SK-N-DZ (cell line): ENCODE measurements at places on chromosomes 7 and 10.

DNA sequence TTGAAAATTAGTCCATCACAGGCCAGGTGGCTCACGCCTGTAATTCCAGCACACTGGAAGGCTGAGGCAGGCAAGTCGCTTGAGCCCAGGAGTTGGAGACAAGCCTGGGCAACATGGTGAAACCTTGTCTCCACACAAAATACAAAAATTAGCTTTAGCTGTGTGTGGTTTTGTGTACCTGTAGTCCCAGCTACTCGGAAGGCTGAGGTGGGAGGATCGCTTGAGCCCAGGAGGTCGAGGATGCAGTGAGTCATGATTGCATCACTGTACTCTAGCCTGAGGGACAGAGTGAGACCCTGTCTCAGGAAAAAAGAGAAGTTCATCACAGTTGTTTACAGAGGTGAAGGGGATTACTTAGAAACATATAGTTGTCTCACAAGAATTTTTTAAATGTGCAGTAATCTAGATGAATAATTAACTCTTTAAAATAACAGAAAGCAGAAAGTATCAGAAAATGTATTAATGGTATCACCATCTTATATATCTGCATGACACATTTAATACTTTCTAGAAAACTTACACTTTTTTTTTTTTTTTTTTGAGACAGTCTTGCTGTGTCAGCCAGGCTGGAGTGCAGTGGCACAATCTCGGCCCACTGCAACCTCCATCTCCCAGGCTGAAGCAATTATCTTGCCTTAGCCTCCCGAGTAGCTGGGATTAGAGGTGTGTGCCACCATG lies 8.9 kb downstream of the LCOR start:
- no peak for DNase-seq

DNA sequence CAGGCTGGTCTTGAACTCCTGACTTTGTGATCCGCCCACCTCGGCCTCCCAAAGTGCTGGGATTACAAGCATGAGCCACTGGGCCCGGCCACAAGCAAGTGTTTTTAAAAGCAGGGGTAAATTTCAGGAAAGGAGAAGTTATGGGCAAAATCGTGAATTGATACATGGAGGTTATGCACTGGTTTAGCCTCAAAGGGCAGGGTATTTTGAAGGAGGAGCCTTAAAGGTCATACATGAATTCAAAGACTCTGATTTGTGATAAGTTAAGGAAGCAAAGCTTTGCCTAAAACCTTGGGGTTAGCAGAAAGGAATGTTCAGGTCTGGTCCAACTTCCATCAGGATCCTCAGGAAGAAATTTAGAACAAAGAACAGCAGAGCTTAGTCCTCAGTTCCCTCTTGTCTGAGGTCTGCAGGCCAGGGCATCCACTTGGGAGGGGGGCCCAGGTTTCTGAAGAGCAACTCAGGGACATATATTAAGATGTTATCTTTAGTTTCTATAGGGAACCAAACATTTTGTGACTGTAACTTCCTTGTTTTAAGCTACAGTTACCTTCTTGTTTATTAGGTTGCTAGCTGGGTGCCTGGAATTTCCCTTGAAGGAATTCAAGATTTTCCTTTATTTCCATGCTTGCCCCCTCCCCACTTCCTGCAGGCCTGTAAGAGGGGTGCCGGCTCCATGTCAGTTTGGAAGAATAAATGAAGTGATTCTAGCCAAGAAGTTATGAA lies 2.8 kb upstream of the REPIN1 start:
- no peak for DNase-seq

GRCh38 chr7:129872054-129872453 lies 80.7 kb downstream of the UBE2H start:
- no peak for DNase-seq

GRCh38 chr7:83872501-83872900 lies 223.6 kb upstream of the SEMA3E start:
- DNase-seq, result no peak

DNA sequence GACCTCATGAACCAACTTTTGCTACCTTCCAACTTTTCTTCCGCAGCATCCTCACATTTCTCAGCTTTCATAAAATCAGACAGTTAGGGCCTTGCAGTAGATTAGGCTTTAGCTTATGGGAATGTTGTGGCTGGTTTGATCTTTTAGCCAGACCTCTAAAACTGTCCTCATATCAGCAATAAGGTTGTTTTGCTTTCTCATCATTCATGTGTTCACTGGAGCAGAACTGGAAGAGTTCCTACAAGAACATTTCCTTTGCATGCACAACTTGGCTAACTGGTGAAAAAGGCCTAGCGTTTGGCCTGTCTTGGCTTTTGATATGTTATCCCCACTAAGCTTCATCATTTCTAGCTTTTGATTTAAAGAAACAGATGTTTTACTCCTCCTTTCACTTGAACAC lies 130.0 kb upstream of the LRRTM3 start:
- no peak for DNase-seq

DNA sequence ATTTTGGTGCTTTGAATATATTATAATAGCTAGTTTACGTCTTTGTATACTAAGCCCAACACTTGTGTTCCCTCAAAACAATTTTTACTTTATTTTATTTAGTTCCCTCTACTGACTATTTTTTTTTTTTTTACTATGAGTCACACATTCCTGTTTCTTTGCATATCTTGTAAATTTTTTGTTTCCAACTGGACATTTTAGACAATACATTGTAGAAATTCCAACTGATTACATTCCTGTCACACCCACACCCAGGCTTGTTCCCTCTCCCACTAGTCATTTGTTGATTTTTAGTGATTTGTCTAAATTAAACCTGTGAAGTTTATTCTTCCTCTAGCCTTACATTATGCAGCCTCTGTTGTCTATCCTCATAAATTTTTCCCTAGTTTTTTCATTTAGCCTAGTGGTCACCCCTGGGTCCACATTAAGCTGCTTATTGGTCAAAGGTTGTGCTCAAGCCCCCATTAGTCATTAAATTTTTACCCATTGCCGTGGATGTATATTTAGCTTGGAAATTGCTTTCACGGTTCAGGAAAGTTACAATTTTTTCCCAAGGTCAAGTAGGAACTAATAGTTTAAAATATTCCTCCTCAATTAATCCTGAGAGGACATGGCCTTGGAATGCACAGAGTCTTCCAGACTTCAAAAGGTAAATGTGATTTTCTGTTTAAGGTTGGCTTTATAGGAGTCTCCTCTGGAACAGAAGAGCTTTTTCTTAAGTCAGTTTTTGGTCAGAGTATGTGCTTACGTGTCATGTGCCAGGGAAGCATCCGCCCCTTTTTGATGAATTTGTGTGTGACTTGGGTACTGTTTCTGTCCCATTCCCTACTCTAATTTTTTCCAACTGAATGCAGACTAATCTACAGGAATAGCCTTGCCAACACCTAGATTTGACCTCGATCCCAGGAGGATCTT lies 207.6 kb upstream of the TMEM72 start:
- DNase-seq, result no peak

- no peak for DNase-seq
Measured at GRCh38 chr10:53977267-53977666, 823.8 kb downstream of the PCDH15 start.

DNA sequence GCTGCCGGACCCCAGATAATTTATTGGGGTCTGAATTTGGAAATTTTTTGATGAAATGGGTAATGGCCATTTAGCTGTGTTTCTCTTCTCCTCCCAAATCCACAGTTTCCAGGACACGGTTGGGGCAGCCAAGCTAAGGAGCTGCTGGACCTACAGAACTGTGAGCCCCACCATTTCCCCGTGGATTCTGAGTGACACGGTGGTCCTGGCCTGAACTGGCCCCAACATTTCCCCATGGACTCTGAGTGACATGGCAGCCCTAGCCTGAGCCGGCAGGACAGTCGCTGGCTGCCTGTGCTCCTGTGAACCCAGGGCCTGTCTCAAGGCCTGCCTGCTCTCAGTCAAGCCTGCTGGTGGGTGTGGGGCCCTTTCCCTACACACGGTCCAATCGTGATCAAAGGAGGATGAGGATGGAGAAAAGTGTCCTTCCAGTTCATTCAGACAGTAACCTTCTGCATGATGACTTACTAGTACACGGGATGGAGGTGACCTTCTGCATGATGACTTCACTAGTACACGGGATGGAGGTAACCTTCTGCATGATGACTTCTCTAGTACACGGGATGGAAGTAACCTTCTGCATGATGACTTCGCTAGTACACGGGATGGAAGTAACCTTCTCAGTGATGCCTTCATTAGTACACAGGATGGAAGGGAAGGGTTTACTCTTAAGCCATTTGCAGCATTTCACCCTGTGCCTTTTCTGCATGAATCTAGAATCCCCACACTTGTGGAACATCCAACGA lies 359.9 kb downstream of the GLRX3 start:
- DNase-seq, result peak; percentile 9

- DNase-seq, result no peak
Measured at GRCh38 chr7:24920451-24921361, 59.3 kb downstream of the OSBPL3 start.

GRCh38 chr7:48365010-48365409 lies 193.8 kb downstream of the ABCA13 start:
- no peak for DNase-seq

GRCh38 chr7:117091721-117092120 lies 138.4 kb downstream of the ST7 start:
- no peak for DNase-seq

- DNase-seq, result peak; percentile 6
Measured at GRCh38 chr7:133344275-133344674, 91.4 kb downstream of the EXOC4 start.

DNA sequence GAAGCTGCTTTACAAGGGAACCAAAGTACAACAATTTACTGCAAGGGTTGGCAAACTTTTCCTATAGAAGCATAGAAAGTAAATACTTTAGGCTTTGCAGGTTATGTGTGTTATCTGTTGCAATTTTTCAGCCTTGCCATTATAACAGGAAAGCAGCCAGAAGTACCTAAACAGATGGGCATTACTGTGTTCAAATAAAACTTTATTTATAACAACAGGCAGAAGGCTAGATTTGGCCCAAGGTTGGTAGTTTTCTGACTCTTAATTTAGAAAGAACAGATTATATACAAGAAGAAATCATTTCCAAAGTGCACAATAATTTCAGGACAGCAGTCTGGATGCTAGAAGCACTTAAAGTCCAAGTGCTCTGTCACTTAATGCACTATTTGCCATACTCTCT lies 307.1 kb downstream of the ANKRD7 start:
- no peak for DNase-seq

- no peak for DNase-seq
Measured at GRCh38 chr10:113310347-113310746, 242.5 kb upstream of the HABP2 start.

DNA sequence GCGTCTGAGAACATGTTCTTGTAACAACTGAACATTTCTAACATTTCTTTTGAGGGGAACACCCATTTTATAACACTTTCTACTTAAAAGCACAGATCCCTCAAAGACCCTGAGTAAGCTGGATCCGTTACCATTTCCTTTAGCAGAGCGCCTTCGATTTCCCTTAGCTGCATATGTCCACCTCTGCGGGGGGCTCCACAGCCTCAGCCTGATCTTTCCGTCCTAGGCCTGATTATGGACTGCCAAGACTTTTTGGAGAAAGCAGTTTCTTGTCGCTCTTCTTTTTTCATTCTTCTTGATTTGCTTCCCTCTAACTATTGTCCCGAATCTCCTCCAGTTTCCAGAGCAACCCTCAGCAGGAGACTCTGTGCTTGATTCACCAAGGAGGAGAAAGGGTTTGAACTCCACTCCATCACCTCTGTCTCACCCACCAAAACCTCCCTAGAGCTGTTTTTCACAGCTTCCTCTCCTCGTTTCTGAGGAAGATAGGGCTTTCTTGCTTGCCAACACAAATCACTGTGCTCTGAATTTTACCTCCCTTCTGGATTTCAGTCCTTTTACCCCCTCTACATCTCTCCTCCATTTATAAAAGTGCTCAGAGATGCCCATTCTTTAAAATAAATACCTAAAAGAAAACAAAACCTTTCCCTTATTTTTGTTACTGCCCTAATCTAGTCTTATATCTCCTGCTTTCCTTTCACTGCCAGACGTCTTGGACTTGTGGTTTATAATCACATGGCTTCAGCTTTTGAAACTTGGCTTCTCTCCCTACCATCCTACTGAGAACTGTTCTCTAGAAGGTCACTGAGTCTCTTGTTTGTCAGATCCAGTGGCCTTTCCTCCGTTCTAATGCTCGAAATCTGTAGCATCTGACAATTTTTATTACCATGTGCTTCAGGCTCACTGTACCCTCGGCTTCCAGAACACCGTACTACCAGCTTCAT lies 30.5 kb upstream of the ZRANB1 start:
- no peak for DNase-seq

- no peak for DNase-seq
Measured at GRCh38 chr7:134562136-134562535, 13.2 kb downstream of the AKR1B15 start.

DNA sequence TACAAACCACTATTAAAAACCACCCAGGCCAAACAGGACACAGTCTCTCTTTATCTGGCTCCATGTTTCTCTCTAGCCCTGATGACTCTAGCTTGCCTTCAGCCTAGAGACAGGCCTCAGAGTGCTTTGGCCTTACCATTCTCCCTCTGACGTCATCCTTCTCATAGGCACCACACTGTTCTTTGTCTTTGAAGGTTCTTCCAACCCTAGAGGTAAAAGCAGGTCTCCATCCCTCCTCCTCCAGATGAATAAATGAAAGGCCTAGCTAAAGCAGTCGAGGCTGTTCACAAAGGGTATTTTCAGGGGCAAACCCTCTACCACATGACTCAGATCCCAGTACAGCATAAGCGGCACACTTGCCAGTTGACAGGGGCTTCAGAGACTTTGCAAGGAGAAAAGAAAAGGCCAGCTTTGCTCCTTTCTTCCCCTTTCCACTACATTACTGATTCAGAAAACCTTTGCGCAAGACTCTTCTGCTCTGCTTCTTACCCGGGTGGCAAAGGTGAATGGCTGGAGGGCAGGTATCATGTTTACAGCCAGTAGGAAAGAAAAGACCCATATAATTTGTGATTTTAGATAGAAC lies 14.8 kb downstream of the NFE2L3 start:
- no peak for DNase-seq

DNA sequence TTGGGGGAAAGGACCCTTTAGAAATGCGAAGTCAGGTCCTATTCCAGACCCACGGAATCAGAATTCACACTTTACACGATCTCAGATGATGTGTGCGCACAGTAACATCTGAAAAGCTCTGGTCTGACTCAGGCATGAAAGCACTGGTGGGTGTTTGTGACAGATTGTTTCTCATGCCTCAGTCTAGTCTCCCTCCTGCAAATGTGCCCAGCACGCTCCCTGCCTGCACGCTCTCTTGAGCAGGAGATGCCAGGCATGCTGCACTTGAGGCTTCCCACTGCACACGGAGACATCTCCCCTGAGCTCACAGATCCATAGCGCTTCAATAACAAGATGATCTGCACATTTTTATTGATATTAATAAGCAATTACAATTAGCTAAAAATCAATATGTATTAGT lies 23.6 kb upstream of the ZNF37A start:
- DNase-seq, result no peak

- DNase-seq, result no peak
Measured at GRCh38 chr10:132551093-132551807, 13.7 kb downstream of the INPP5A start.

- no peak for DNase-seq
Measured at GRCh38 chr10:123133541-123134342, 2.0 kb upstream of the HMX3 start.

GRCh38 chr10:17472481-17473227 lies 18.3 kb upstream of the ST8SIA6 start:
- DNase-seq, result no peak

GRCh38 chr10:112565434-112566053 lies 118.5 kb downstream of the VTI1A start:
- DNase-seq, result peak; percentile 74
